ENCODE measurements at places on chromosomes 2 and 18. TPM values are rescaled to one million over a fixed set of nuclear protein-coding genes. Genes with fewer than 3 reads are reported as not detected.
A peak's percentile ranks its signal among the peaks of the same experiment; 100 is the strongest.

- DNase-seq: no peak
Measured at GRCh38 chr2:183192343-183192742, 68.1 kb downstream of the NUP35 start.

GRCh38 chr18:2340335-2340734 lies 231.0 kb downstream of the METTL4 start:
- no peak for DNase-seq

- DNase-seq: no peak
Measured at GRCh38 chr2:8209494-8209893, 472.4 kb upstream of the ID2 start.

DNA sequence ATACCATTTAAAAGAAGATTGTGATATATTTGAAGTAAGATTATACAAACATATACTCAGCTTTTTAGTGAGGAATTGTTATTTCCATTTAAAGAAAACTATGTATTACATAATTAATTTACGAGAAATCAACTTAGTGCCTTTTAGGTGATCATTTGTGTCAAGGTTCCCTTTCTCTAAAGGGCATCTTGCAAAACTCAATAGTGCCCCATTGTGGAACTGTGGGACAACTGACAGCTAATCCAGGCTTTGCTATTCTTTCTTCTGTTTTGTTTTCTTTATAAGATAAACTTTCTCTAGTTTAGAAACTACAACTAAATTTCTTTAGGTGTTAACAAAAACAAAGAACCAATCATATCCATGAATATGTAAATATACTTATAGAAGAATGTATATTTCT lies 24.3 kb upstream of the VIT start:
- DNase-seq: peak; percentile 52

DNA sequence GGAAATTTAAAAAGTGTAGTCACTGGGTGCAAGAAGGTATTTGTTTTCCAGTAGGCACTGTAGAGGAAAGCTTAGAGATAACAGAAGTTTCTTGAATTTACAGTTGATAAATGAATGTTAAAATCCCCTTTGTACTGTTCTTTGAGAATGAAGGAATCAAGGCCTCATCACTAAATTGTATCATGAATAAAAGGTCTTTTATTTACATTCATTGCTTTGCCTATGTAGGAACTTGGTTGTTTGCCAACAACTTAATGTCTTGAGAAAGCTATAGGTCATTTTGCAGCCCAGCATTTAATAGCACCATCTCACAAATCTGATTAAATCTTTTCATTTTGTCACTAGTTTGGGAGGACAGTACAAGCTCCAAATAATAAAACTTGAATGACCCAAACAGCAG lies 213.9 kb upstream of the ITGA4 start:
- no peak for DNase-seq

DNA sequence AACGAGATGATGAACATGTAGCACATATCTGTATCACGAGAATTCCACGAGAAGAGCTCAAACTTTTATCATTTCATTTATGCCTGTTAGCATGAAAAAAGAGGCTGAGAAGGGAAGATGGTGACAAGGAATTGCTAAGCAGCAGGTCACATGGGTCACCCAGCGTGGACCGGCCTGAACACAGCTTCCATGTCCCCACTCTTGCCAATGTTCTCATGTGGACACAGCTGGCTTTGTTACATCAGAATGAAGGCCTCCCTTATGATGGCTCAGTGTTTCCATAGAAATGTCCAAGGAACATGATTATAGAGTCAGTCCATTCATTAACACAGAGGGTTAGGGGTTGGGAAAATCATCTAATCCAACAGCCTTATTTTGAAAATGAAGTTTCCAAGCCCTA lies 215.4 kb downstream of the CMPK2 start:
- DNase-seq: no peak

GRCh38 chr2:210541290-210541902 lies 15.0 kb upstream of the CPS1 start:
- DNase-seq: peak; percentile 95

DNA sequence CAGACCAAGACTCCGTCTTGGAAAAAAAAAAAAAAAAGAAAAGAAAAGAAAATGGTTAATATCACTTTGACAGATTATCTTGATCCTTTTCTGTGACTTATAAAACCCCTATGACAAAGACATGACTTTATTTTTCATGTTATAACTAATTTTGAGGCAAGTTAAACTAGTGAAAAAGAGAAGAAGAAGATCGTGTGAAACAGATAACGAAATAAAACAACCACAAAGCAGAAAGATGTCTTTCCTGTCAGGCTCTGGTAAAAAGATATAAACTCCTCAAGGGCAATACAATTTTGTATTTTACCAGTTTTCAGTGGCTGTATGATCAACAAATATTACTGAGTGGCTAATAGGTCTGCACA lies 13.4 kb upstream of the RBMS1 start:
- DNase-seq: no peak

- DNase-seq: no peak
Measured at GRCh38 chr2:3238951-3239841, 138.4 kb downstream of the EIPR1 start.

GRCh38 chr2:236975766-236976165 lies 109.9 kb upstream of the COPS8 start:
- DNase-seq: no peak

GRCh38 chr2:12282780-12283695 lies 433.7 kb upstream of the TRIB2 start:
- no peak for DNase-seq

DNA sequence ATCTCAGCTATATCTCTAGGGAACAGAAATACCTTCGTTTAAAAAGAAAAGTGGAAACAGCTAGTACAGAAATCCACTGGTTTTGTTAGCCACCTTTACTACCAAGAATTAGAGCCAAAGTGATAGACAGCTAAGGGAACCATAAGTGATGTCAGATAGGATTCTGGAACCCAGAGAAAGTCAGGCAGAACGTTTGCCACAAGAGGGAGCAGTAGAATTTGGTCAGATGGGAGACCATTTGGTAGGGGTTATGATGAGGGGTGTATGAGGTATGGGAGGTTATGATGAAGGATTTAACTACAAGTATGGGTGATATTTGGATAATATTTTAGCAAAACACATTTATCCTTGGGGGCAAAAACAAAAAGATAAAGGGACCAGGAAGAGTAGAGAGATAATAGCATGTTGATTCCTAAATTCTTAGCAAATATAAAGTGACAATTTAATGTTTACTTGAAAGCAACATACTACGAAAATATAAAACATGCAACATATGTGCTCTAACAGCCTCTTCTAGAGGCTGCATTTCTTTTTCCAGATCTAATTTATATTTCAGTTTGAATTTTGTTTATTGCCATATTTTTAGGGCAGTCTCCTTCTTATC lies 3.3 kb downstream of the SLC8A1 start:
- peak; percentile 21 for DNase-seq

- DNase-seq: no peak
Measured at GRCh38 chr2:97673182-97673914, 3.8 kb downstream of the C2orf92 start.

Gene SOWAHC
- polyA plus RNA-seq: 21.4 TPM

Gene KLHL41
- not detected for polyA plus RNA-seq

Gene SDC1
- polyA plus RNA-seq: 113 TPM

Gene CLEC4F
- polyA plus RNA-seq: 0.12 TPM

Gene CHRND
- polyA plus RNA-seq: 0.18 TPM

Gene ADRA2B
- not detected for polyA plus RNA-seq

Measured in HepG2 (cell line).